ENCODE measurements at places on chromosomes 13 and 19.

GRCh38 chr13:24694907-24695306 is 14.7 kb downstream of the ATP12A start:
- DNase-seq: no peak

DNA sequence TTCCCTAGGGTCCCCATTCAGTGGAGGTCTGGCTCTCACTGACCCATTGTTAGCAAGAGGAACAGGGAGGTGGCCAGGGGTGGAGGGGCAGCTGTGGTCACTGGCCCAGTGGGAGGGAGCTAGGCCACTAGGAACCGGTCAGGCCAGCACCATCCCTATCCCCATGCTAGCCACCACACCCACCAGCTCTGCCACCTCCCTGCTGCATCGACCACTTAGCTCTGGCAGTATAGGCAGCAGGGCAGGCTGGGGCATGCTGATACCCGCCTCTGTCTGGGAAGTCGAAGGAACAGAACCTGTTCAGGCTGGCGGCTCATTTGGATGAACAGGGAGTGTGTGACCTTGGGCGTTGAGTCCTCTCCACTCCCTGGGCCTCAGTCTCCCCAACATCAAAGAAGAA is 4.7 kb downstream of the PPP1R13L start:
- no peak for DNase-seq

DNA sequence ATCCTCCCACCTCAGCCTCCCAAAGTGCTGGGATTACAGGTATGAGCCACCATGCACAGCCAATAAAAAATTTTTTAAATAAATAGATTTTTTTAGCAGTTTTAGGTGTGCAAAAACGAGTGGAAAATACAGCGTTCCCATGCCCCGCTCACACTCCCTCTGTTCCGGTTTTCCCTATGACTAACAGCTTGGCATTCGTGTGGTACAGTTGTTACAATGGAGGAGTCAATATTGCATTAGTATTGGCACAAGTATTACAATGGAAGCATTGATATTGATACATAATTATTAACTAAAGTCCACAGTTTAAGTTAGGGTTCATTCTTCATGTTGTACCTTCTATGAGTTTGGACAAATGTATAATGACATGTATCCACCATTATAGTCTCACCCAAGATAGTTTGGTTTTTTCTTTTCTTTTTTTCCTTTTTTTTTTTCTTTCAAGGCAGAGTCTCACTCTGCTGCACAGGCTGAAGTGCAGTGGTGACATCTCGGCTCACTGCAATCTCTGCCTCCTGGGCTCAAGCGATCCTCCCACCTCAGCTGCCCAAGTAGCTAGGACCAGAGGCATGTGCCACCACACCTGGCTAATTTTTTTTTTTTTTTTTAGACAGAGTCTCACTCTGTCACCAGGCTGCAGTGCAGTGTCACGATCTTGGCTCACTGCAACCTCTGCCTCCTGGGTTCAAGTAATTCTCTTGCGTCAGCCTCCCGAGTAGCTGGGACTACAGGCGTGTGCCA is 15.4 kb upstream of the RAB20 start:
- DNase-seq: no peak

DNA sequence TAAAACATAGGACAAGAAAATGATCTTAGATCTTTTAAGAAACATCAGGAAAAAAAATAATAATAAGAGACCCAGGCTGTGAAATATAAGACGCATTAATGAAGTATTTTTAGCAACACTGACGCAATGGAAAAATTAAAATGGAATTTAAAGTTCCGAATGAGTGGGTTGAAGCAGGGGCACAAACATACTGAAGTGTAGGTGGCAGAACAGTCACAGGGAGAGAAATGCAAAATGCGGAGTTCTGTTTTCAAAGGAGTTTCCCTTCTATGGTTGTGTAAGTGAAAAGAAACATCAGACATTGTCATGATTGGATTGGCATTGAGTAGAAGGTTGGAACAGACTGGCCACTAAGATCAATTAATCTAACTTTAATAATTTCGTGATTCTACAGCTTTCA is 159.8 kb downstream of the CYSLTR2 start:
- no peak for DNase-seq

DNA sequence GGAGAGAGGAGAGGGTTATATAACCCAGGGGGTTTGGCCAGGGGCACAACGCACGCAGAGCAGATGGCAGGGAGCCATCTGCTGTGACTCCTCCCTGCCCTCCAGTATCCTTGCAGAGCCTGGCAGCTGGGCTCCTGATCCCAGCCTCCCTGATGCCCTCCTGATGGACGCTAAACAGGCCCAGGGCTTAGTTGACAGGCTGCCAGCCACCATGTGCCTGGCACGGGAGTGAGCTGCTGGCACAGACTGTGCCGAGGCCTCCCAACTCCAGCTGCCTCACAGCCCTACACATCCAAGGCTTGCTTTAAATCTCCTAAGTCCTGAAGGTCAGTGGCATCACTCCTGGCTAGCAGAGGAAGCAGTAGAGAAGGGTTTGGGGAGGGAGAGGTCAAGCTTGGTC is 16.7 kb downstream of the SYDE1 start:
- DNase-seq: no peak

GRCh38 chr13:28475916-28476725 is 18.8 kb downstream of the FLT1 start:
- no peak for DNase-seq

GRCh38 chr13:37481011-37481884 is 117.3 kb downstream of the POSTN start:
- DNase-seq: no peak

GRCh38 chr13:42625611-42626010 is 51.7 kb downstream of the TNFSF11 start:
- no peak for DNase-seq

GRCh38 chr13:73879346-73880015 is 254.7 kb downstream of the KLF12 start:
- DNase-seq: no peak

DNA sequence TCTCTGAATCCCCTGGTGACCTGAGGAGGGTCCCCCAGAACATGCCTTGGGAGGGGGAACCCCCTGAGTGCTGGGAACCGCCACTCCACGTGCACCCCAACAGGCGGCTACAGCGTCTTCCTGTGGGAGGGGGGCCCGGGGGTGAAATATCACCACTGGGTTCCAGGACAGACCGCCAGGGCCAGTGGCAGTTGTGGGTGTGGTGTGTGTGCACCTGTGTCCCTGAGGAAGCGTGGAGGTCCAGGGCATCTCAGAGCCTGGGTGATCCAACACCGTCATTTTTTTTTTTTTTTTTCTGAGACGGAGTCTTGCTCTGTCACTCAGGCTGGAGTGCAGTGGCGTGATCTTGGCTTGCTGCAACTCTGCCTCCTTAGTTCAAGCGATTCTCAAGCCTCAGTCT is 4.2 kb downstream of the ADGRE5 start:
- no peak for DNase-seq

- no peak for DNase-seq
These were observed 145.0 kb downstream of the ABCC4 start for GRCh38 chr13:95156208-95156607.

DNA sequence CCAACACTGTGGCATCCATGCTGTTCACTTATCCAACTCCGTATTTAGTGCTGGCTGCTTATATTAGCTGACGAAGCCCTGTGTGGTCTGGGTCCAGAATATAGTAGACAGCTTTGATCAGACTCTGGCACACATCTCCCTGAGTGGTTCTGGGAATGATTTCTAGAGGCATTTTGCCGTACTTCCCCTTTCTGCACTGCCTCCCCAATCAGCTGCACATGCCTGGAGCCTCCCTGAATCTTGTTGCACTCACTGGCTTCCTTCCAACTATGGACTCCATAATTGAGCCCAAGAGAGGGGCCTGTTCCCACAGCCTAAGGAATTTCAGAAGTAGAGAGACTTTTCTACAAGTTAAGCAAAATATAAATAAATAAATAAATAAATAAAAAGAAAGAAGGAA is 30.4 kb upstream of the PCDH8 start:
- no peak for DNase-seq

DNA sequence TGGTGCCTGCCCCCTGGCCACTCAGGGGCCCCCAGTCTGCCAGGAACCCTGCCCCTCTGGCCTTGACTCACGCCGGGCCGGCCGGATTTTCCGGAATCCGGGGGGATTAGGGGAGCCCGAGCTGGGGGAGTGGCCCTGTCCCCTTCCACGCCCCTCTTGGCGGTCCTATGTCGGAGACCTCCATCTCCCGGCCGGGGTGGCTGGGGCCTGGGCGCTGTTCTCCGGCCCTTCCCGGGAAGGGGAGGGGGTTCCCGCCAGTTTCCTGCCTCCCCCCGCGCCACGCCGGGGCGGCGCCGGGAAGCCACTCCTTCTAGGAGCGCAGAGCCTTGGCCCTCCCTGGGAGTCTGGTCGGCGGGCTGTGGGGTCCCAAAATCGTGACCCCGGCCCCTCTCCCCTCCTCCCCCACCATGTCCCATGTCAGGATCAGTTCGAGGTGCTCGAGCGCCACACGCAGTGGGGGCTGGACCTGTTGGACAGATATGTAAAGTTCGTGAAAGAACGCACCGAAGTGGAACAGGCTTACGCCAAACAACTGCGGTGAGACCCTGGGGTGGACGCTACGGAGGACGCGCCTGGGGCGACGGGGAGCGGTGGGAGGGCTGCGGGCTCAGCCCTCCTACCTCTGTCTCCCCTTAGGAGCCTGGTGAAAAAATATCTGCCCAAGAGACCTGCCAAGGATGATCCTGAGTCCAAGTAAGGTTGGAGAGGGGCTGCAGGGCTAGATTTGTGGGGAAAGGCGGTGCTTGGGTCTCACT is 1.3 kb downstream of the TRIP10 start:
- DNase-seq: no peak

DNA sequence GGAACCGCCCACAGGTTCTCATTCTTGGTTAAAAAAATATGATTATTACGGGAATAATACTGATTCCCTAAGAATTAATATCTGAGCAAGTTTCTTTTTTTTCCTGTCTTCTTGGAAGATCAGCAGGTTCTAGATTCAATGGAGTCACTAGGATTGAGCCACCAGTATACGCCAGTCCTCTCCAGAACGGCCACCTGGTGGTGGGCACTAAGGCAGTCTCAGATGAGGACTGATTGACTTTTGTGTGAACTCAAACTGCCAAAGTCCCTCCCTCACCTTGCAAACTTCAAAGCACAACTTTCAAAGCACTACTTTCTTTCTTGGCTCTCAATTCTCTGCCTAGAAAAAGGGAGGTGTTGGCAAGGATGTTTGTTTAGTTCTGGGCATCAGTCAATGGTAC is 33.3 kb upstream of the ALOX5AP start:
- DNase-seq: no peak

DNA sequence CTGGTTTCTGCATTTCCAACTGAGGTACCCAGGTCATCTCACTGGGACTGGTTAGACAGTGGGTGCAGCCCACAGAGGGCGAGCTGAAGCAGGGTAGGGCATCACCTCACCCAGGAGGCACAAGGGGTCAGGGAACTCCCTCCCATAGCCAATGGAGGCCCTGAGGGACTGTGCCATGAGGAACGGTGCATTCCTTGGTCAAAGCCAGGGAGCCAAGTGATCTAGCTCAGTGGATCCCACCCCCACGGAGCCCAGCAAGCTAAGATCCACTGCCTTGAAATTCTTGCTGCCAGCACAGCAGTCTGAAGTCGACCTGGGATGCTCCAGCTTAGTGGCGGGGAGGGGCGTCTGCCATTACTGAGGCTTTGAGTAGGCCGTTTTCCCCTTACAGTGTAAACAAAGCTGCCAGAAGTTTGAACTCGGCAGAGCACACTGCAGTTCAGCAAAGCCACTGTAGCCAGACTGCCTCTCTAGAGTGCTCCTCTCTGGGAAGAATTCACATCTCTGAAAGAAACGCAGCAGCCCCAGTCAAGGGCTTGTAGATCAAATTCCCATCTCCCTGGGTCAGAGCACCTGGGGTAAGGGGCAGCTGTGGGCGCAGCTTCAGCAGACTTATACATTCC is 1386.6 kb upstream of the PCDH9 start:
- no peak for DNase-seq

DNA sequence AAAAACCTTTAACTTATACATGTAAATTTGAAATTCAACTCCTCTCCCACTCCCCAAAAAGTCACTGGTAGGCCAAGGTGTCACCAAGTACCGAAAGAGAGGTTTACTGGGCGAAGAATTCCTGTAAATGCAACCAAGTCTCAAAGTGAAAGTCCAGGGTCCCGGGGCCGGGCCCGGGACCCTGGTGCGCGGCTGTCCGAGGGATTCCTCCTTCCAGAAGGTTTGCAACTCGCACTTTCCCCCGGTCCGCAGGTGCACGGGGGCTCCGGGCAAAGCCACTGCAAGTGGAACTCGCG is 1.1 kb downstream of the STK24 start:
- DNase-seq: no peak

- no peak for DNase-seq
These were observed 326.0 kb upstream of the SPRY2 start for GRCh38 chr13:80666782-80667552.

- DNase-seq: no peak
These were observed 83.4 kb downstream of the GNG7 start for GRCh38 chr19:2619076-2619475.

GRCh38 chr13:30882996-30883766 is 22.9 kb upstream of the MEDAG start:
- no peak for DNase-seq

DNA sequence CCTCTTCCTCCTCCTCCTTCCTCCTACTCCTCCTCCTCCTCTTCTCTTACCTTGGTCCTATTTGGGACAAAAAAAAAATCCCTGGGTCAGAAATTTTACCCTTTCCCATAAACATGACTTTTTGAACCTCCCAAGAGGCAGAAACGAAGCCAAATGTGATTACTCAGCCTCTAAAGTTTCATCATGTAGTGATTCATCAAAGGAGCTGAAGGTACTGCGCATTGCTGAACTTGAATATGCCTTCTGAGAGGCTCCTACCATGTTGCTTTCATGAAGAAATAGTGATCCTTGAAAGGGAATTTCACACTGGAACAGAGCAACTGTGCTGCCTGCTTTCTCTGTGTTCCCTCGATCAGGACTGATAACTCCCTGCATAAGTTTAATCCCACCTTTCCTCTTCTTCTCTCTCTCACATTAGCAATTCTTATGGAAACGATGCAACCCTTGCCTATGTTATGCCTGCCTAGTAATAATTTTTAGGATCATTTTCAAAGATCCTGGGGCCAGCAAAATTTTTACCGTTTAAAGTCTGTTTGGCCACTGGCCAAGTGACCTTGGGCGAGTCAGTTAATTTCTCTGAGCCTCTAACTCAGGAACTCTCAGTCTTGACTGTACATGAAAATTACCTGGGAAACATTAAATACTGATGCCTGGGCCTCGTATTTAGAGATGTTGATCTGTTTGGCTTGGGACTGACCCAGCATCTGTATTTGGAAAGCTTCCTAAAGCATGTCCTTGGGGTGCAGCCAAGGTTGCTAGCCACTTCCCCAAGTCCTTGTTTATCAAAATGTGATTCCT is 149.5 kb downstream of the DCT start:
- peak; percentile 45 for DNase-seq

DNA sequence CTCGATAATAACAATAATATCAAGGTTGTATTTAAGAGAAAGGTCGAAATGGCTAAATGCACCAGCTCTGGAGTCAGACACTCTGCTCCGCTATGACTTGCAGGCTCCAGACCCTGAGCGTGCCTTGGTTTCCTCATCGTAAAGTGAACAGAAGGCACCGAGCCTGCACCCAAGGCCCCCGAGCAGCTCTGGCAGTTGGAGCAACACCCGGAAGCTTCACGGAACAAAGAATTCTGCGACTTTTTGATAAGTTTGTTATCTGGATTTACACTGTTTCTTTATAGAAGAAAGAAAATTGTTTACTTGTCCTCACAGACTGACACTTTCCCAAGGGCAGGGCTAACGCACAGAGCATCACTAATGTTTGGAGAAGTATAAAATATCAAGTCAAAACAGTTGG is 4.4 kb downstream of the GRTP1 start:
- DNase-seq: no peak

GRCh38 chr19:51375504-51376221 is 3.2 kb upstream of the NKG7 start:
- DNase-seq: no peak

- DNase-seq: no peak
These were observed 4.7 kb upstream of the DPF1 start for GRCh38 chr19:38228491-38229439.

- DNase-seq: no peak
These were observed 55.4 kb downstream of the SACS start for GRCh38 chr13:23377983-23378632.

Data from SK-N-MC (cell line).